K562 (cell line): ENCODE measurements at places on chromosomes 6 and 20. TPM values are rescaled to one million over a fixed set of nuclear protein-coding genes. Genes with fewer than 3 reads are reported as not detected.
A peak's percentile ranks its signal among the peaks of the same experiment; 100 is the strongest.

The CGA gene
- polyA plus RNA-seq: not detected in 2 replicates

The CD93 gene
- polyA plus RNA-seq: 0.03 and 0.08 TPM in 2 replicates

The ADGRF4 gene
- not detected in 2 replicates for polyA plus RNA-seq

DNA sequence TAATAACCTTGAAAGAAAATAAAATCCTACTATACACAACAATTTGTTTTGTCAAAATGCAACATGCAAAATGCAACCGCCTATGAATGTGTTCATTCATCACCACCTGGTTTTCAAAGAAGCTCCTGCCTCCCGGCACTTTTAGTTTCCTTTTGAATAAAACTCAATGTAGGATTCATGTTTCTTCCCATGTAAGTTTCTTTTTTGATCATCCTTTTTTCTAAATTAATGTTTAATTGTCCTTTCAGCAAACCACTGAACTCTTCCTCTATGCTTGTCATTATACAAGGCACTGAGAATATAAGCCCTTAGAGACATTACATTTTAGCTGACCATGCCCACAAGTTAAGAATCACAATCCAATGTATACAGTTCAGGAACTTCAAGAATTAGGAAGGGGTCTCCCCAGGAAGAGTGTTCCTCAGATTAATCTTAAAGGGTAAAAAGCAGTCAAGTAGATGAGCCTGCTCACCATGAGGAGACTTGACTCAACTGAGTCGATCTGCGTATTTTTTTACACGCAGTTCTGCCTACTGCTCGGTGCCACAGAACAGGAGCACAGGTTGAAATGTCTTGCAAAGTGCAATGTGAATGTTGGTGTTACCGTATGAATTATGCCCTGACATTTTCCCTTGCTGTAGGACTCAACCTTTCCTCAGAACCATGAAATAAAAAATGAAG, 7.2 kb upstream of the THEMIS start:
- no peak for DNase-seq
- no peaks in the 10 kb centered on the region for H3K27me3 ChIP-seq
- no peak overlapping the region for H3K27ac ChIP-seq
- H3K4me3 ChIP-seq: no peak overlapping the region
- H3K4me1 ChIP-seq: no peaks in the 10 kb centered on the region

- H3K27ac ChIP-seq: no peak overlapping the region
- peaks cover 32% of the 10 kb centered on the region for H3K27me3 ChIP-seq
- no peak overlapping the region for H3K4me3 ChIP-seq
- no peaks in the 10 kb centered on the region; the same call in 1 of the 2 replicates for H3K4me1 ChIP-seq
- DNase-seq: no peak
- H3K36me3 ChIP-seq: no peaks in the 10 kb centered on the region
These were observed 20.6 kb downstream of the XKR7 start for GRCh38 chr20:31988430-31989015.

GRCh38 chr6:77425216-77425615, 38.1 kb downstream of the HTR1B start:
- H3K4me1 ChIP-seq: no peaks in the 10 kb centered on the region
- H3K36me3 ChIP-seq: no peaks in the 10 kb centered on the region
- DNase-seq: no peak

GRCh38 chr20:43936104-43936770, 21.6 kb downstream of the TOX2 start:
- no peak overlapping the region for H3K27ac ChIP-seq
- H3K4me3 ChIP-seq: no peak overlapping the region
- H3K36me3 ChIP-seq: no peaks in the 10 kb centered on the region
- no peaks in the 10 kb centered on the region; the same call in 2 of the 3 replicates for H3K4me1 ChIP-seq
- DNase-seq: no peak

DNA sequence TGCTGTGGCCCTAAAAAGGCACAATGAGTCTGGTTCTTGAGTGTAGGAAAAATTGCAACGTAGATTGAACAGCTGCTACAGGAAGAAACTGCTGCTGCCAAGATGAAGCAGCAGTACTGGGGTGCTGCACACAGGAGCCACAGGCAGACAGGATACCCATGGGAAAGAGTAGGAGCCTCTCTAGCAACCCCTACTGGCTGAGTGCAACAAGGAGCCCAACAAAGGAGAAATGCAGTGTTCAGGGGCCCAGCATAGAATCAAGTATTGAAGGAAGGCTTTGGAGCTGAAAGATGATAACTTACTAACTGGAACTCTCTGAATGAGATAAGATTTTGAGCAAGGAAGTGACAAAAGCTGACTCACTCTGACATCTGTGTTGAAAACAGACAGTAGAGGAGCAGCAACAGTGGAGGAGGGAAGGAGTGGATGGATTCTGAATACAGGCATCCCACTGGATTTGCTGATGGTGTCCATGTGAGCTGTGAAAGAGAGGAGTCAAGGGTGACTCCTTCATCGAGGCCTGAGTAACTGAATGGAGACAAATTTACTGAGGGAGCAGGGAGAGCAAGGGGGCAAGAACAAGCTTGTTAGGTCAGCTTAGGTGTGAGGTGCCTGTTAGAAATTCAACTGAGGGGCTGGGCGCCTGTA, 534.7 kb upstream of the JARID2 start:
- H3K4me3 ChIP-seq: no peak overlapping the region
- no peaks in the 10 kb centered on the region; the same call in 2 of the 3 replicates for H3K36me3 ChIP-seq
- H3K27me3 ChIP-seq: no peaks in the 10 kb centered on the region
- peak overlapping the region; percentile 91 for H3K27ac ChIP-seq
- DNase-seq: peak; percentile 94

DNA sequence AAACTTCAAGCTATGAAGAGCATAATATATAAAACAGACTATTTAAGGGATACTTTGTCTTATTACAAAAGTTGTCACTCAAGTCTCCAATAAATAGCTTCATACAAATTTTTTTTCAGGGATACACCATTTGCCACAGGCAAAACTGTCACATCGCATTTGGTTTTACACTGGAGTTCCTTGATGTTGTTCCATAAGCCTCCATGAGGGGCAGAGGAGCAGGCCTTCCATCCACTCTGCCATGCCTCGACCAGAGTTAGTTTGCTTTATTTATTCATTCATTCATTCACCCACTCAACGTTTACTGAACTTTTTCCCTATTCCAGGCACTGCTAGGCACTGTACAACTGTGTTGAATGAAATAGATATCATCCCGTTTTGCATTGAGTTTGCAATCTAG, 246.6 kb downstream of the PHF3 start:
- DNase-seq: no peak
- no peaks in the 10 kb centered on the region for H3K27me3 ChIP-seq
- no peaks in the 10 kb centered on the region for H3K4me1 ChIP-seq
- no peak overlapping the region for H3K27ac ChIP-seq
- H3K36me3 ChIP-seq: no peaks in the 10 kb centered on the region

DNA sequence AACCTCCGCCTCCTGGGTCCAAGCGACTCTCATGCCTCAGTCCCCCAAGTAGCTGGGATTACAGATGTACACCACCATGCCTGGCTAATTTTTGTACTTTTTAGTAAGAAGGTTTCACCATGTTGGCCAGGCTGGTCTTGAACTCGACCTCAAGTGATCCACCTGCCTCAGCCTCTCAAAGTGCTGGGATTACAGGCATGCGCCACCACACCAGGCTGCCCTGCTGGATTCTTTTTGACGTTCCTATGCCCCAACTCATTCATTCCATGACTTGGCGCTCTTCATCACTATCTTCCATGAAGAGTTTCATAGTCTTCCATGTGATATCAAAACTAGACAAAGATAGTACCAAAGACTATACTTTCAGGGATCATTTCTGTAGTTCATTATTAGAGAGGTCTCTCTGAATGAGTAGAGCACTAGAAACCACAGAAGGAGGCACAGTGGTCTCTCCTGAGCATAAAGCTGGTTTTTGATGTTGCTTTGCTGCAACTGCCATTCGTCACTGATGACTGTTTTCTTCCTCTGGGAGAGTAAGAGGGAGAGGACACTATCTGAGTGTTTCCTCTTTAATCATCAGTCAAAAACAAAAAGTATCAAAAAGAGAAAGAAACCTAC, 23.5 kb downstream of the DNAAF9 start:
- H3K4me1 ChIP-seq: no peaks in the 10 kb centered on the region
- no peak for DNase-seq
- H3K27ac ChIP-seq: no peak overlapping the region
